ENCODE measurements at places on chromosomes 7 and 10.

DNA sequence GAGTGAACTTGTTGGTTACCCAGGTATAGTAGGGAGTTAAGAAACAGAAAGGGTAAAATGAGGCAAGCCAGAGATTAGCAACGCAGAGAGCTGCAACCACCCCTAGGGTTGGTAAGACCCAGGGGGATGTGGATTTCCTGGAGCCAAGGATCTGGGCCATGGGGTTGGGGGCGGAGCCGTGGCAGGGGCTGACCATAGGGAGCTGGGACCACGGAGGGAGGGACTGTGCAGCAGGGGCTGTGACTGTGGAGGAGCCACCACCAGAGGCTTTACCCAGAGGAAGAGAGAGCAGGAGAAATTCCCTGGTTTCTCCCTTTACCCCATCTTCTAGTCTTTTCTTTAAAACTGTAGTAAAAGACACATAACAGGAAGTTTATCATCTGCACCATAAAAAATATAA lies 58.6 kb upstream of the BAIAP2L1 start:
- DNase-seq: no peak

- peak; percentile 48 for DNase-seq
These were observed 517.5 kb upstream of the GALNT17 start for GRCh38 chr7:70614237-70615045.

DNA sequence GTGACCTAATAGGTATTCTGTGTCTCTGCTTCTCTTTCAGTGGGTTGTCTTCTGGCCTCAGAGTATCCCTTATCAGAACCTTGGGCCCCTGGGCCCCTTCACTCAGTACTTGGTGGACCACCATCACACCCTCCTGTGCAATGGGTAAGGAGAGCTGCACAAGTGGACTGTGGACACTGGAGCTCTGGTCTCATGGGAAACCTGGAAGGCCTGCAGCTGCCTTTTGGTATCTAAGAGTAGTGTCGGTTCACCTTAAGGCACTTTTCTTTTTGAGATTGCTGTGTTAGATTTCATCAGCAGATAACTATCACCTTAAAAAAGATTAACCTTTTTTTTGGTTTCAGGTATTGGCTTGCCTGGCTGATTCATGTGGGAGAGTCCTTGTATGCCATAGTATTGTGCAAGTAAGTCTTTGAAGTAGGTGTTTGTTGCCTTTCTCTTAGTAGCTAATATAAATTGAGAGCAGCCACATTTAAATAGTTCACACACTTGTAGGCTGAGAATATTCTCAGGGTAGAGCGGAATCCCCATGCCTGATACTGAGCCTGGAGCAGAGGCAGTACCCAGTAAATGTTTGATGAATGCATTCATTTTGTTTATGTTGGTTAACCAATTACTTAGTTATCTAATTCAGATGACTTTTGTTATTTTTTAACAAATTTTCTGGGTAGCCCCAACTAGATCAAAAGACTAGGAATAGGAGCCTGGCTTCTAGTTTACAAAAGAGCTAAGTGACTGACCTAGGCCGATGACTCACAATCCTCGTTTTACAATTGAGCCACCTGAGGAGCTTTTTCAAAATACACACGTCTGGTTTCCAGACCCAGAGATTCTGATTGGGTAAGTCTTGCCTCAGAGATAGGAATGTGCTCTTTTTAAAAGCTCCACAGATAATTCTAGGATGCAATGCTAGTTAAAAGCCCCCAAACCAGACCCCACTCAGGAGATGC lies 3.6 kb downstream of the TMEM254 start:
- no peak for DNase-seq

GRCh38 chr10:90920986-90921666 lies at the start of gene ANKRD1:
Gene ANKRD1 (minus strand): TSS chr10:90921087. CDS start chr10:90921027, 60 bp downstream.
- peak; percentile 77 for DNase-seq

DNA sequence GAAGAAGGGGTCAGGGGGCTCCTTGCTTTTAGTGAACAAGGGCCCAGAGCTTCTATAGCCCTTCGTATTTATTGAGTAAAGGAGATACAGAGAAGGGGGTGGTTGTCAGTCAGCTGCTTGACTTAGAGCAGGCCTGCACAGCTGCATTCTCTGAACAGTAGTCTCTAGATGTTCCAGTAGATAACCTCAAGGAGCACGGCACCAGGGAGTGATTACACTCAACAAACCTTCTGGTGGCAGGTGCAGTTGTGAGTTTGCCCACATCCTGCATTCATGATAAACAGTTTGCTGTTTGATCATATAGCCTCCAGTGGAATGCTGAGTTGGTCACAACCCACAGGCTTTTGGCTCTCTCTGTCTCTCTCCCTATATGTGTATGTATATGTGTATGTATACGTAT lies 70.0 kb upstream of the GJD4 start:
- no peak for DNase-seq

- no peak for DNase-seq
These were observed 135.1 kb downstream of the NPY start for GRCh38 chr7:24419077-24419476.

- no peak for DNase-seq
These were observed 22.6 kb downstream of the CUTC start for GRCh38 chr10:99754670-99755069.

DNA sequence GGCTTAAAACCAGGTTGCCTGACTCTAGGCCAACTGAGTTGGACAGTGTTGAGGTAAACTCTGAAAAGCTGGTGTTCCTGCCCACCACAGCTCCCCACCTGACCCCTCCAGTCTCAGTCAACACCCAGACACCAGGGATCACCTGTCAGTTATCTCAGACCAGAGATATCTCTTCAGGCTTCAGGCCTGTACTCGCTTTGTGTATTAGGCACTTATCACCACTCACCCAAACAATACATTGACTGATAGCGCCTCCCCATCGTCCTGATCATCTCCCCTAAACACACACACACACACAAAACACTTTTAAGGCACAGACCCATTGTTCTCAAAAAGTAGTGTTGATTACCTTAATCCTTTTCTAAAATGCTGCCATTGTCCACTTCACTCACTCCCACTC lies 111.5 kb downstream of the PLCE1 start:
- DNase-seq: no peak

DNA sequence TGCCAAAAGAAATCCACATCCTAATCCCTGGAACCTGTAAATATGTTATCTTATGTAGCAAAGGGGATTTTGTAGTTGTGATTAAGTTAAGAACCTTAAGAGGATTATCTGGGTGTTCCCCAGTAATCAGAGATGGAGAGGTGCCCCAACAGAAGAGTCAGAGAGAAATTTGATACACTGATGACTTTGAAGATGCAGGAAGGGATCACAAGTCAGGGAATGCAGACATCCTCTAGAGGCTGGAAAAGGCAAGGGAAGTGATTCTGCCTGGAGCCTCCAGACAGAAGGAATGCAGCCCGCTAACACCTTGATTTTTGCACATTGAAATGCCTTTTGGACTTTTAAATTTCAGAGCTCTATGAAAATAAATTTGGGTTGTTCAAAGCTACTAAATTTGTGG lies 531.7 kb downstream of the DNAJB9 start:
- DNase-seq: no peak

- DNase-seq: no peak
These were observed 255.8 kb upstream of the CNTNAP2 start for GRCh38 chr7:145860809-145861208.

DNA sequence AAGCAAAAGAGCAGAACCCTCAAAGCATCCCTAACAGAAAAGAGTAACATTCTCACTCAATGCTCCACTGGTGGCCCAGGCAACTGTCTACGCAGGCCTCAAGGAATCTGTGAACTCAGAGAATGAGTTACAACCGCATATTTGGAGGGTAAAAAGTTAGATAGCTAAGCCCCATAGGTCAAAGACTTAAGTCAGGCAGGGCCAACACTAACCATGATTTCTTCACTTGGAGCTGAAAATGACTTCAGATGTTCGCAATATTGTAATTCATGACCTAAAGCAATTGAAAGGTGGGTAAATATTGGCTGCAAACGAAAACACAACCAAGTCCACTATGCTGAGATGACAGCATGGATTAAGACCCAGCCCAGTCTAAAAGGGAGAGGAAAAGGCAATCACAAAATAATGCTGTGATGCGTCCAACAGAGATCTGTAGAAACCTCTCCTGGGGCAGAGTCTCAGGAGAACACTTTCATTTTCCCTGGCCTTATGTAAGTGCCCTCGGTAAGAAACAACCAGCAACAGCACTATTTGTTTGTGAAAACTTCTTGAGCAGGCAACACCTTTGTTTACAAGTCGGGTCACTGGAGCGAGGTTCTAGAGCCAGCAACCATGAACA lies 176.5 kb downstream of the TNS3 start:
- no peak for DNase-seq

GRCh38 chr10:19889256-19889655 lies 73.0 kb downstream of the PLXDC2 start:
- DNase-seq: no peak

DNA sequence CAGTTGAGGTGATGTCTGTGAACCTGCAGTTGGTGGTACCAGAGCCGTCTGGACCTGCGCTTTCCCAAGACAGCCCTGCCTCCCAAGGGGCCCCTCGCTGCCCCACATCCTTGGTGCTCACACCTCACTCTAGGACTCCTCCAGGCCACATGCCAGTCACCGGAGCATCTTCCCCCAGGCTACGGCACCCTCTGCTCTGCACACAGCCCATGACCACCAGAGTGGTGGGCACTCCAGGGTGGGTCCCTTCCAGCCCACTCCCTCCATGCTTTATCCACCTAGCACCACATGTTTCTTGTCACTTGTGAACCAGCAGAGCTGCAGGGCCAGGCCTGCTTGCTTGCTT lies 183.7 kb upstream of the SH2B2 start:
- no peak for DNase-seq

DNA sequence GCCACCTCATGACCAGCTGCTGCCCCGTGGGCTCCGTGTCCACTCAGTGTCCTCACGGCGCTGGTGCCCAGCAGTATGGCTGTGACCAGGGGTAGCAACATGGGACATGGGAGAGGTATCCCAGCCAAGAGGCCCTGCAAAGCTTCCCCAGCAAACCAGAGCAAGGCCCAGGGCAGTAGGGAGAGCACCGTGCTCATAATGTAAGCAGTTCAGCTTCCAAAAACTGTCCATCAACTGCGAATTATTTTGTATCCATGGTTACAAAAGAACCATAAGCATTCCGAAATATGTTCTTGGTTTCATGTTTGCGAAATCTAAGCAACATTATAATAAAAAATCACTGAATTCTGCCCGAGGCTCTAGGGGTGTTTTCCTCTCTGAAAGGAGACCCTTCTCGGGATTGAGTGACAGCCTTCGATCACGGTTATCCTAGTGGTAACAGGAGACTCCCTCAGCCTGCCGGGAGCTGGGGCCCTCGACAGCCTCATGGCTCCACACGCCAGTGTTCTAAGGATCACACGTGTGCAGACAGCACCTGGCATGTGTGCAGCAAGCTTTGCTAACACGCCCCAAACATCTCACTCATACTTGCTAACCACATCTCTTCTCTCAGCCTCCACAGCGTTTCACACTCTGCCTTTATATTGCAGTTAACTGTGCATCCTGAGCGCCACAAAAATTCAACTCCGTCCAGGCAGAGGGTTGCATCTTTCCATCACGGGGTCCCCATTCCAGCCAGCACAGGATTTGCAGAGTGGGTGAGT lies 117.6 kb downstream of the DIP2C start:
- peak; percentile 88 for DNase-seq

GRCh38 chr7:93097388-93097787 lies 20.4 kb downstream of the SAMD9 start:
- no peak for DNase-seq

- DNase-seq: no peak
These were observed 6.3 kb upstream of the SNX13 start for GRCh38 chr7:17946591-17946990.

GRCh38 chr7:70942791-70943190 lies 189.2 kb upstream of the GALNT17 start:
- DNase-seq: no peak

GRCh38 chr10:84230359-84230758 lies 5.0 kb upstream of the LRIT2 start:
- DNase-seq: peak; percentile 6

DNA sequence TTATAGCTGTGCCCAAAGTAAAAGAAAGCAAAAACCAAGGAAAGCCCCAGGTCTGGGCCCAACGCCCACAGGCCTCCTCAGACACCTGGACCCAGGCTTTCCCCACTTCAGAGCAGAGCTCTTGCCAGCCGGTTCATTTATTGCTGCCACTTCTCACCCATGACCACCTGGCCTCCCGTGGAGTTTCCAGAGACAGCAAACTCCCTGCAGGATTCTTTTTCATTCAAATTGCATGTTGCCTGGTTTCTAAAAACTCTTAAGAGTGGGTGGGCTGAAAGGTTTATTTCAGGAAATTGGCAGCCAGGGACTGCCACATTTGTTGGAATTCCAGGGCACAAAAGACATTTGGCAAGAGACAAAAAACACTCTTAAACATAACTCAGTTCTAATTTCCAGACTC lies 4.7 kb downstream of the VOPP1 start:
- no peak for DNase-seq

DNA sequence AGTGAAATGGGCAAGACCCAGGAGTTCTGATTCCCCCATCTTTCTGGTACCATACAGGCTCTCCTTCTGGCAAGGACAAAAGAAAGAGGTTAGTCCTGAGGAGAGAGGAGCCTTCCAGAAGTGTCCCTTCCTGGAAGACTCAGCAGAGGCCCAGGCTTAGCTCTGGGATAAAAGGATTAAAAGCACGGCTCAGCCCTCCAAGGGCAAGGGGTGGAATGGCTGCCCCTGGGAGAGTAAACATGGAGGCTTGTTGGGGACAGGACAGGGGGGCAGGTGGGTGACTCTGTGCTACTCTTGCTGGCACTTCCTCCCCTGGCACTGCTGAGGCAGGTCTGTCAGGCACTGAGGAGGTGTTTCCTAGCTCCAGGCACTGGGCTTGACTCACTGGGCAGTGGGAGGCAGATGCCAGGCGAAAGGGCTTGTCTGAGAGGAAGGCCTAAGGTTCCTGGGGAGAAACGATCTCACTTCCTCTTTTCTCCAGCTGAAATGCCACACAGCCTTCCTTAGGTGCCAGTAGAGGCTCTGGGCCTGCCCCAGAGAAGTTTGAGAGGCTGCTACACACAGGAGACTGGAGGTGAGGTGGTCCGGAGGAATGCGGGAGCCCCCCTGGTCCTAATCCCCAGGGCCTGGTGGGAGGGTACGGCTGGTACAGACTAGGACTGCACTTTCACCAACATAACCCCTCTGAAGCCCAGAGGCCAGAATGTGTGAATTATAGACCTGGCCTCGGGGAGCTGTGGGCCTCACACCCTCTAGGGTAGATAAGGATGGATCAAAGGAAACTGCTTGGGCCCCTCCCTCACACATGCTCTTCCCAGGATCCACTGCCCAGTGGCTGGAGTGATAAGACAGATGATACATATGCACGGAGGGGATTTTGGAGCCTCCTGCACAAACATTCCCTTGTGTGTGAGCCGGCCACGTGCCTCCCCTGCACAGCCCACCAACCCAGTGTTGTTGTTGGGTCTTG lies 63.2 kb upstream of the PODXL start:
- no peak for DNase-seq

GRCh38 chr7:128841921-128842673 lies 11.9 kb downstream of the FLNC start:
- DNase-seq: no peak

- DNase-seq: no peak
These were observed 84.5 kb upstream of the SVIL start for GRCh38 chr10:29719281-29719675.

GRCh38 chr10:7853226-7853842 lies 35.0 kb downstream of the TAF3 start:
- DNase-seq: no peak

- no peak for DNase-seq
These were observed 243.8 kb downstream of the GLI3 start for GRCh38 chr7:41992881-41993867.

Data from fibroblast of gingiva (primary cell).